ENCODE measurements at places on chromosomes 2 and 18.
A peak's percentile ranks its signal among the peaks of the same experiment; 100 is the strongest.

DNA sequence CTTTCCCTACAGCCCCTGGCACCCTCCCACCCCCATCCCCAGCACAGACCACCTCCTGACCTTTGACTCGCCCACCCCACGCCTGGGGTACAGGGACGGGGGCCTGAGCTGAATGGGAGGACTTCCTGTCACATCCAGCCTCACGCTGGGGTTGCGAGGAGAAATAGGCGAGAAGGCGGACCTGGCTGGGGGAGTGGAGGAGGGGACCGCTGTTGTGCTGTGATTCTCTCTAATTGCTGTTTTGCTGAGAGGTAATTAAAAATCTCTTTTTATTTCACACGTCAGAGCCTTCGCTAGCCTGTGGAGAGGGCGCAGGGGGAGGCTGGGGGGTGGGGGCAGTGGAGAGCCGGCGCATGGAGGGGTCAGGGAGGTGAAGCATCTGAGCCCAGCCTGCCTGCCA is 9.7 kb upstream of the ECEL1 start:
- no peak for DNase-seq

- peak; percentile 50 for DNase-seq
Observed at GRCh38 chr2:47230418-47230817, 75.3 kb upstream of the STPG4 start.

DNA sequence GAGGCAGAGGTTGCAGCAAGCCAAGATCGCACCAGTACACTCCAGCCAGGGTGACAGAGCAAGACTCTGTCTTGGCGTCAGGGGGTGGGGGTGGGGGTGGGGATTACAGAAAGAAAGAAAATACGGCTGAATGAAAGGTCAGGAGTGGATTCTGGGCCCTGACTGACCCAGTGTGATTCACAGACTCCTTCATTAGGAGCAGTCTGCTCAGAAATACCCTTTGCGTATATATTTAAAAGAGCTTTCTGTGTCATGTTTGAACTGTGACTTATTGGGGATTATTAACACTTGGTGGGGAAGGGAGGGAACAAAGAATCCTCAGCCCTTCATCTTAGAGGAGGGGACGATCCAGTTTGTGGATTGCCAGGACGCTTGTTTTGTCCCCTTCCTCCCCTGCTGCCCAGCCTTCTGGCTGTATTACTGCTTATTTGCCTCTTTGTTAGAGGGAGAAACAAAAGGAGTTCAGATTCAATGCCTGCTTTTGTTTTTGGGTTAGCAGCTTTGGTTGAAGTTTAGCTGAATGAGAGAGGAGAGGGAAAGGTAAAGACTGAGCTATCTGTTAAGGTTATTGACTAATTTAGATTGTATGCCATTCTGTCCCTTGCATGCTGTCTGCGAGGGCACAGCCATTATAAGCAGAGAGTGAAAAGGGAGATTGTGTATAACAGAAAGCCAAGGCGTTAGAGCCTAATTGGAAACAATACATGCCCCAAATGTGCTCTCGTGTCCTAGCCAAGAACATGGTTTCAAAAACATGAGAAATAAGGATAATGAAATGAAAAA is 118.3 kb downstream of the FMNL2 start:
- no peak for DNase-seq

DNA sequence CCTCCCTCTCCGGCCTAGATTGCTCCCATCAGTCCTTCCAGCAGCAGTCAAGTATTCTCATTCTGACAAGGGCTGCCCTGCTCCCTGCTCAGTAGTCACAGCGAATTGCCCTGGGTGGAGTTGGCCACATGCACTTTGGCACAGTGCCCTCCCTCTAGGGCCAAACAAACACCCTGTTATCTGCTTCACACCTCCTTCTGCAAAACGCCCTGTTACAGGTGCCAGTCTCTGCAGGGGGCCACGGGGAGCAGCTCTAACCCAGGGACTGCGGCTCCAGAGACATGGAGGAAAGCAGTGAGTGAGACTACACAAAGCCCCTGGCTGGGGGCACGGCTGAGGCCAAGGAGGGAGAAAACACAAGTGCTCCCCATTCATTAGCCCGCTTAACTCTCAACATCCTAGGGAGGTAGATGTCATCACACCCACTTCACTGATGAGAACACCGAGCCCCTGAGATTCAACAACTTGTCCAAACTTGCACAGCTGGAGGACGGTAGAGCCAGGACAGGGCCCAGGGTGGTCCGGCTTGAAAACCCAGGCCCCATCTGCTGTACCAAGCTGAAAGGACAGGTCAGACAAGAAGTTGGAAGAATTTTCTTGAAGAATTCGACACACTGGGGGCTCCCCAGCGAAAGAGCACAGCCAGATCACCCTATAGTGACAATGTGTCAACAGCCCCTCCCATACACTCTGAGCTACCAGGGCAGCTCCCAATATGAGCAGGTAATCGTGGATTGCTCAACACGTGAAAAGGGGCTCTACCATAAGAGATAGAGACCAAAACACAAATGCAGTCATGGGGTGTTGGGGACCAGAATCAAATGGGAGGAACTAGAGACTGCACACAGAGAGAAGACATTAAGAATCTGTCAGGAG is 8.7 kb upstream of the TFCP2L1 start:
- no peak for DNase-seq

- no peak for DNase-seq
Observed at GRCh38 chr2:47373747-47374146, 29.2 kb upstream of the MSH2 start.

- no peak for DNase-seq
Observed at GRCh38 chr18:70289351-70290312, 787 bp downstream of the SOCS6 start.

- DNase-seq, result no peak
Observed at GRCh38 chr18:8726281-8726680, 20.9 kb downstream of the MTCL1 start.

DNA sequence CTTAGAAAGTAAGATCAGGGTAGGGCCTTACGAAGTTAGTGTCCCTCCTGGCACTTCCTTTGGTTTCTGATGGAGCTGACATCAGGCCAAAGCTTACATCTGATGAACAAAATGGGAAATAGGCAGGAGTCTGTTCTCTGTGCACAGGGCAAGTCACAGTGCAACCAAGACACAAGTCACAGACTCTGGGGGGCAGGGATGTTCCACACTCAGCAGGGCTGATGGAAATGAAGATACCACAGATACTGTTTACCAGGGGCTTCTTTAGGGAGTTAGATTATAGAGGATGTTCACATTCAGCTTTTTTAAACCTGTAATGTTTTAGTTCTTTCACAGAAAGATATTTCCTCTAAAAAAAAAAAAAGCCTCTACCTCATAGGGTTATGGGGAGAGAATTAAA is 106.2 kb upstream of the EPC2 start:
- DNase-seq, result no peak

GRCh38 chr18:75211953-75212750 is 1.6 kb downstream of the TSHZ1 start:
- DNase-seq, result no peak

DNA sequence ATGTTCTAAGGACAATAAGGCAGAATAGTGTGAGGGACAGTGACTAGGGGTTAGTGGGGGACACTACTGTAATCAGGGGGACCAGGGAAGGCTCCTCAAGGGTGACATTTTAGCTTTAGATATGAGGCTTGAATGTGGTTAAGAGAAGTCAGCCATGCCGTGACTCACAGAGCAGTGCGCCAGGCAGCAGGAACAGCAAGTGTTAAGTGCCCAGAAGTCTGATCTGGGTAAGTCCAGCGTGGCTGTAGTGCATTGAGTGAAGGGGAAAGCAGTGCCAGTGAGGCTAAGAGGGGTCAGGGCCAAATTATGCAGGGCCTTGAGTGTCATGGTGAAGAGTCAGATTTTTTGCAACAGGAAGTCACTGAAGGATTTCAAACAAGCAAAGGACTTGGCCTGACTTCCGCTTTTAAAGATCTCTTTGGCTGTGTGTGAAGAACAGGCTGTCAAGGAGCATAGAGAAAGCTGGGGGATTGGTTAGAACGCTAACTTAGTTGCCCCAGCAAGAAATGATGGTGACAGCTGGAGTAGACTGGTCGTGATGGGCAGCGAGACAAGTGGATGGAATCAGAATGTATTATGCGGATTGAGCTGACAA is 151.5 kb downstream of the MSH2 start:
- DNase-seq, result no peak

GRCh38 chr2:46735108-46735691 is 180.4 kb downstream of the MCFD2 start:
- DNase-seq, result no peak

GRCh38 chr2:70931376-70932000 is 4.2 kb upstream of the ATP6V1B1 start:
- no peak for DNase-seq

- DNase-seq, result no peak
Observed at GRCh38 chr2:140200307-140200706, 1420.1 kb upstream of the NXPH2 start.

DNA sequence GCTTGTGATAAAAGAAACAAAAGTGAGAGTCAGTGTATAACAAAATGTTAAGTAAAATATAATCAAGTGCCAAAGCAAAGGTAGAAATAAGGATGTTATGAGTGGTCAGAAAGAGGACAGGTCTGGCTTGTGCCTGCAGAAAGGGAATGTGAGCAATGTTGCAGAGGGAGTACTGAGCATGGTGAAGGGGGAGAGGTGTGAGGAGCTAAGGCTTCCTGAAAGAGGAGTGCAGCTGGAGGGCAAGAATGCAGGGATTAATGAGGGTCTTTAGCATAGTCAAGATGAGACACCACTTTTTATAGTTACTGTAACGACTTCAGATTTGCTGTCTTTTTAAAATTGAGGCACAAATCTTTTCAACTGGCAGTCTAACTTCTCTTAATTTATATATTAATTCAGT is 22.0 kb upstream of the FIGN start:
- no peak for DNase-seq

- DNase-seq, result no peak
Observed at GRCh38 chr2:206158563-206159345, 490 bp downstream of the NDUFS1 start.
